T-cell (primary cell): ENCODE measurements at places on chromosomes 3 and 15.

DNA sequence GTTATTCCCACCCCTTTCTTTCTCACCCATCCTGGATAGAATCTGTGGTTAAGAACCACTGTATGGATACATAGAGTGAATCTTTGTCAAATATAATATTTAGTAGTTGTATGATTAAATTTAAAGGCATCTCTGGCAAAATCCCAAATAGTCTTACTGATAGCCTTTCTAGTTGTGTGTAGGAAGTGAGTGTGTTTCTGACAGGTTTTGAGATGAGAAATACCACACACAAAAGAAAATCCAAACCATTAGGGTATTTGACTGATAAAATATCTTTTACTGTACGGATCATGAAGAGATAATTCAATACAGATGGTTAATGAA is 44.7 kb upstream of the PLCL2 start:
- DNase-seq = no peak

DNA sequence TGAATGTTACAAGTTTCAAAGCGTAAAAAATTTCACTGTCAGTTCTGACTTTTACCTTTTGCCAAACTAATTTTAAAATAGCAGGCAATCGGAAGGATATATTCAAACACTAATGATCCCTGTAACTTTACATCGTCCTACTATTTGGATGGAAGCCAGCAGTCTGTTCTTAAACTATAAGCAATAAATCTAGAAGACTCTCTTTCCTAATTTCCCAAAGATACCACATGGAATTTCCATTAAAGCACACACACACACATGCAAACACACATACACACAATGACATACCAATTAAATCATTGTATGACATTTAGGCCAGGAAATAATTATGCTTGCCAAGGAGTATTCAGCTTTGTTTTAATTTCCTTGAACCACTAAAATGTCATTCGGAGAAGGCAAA is 32.0 kb downstream of the IL17RD start:
- no peak for DNase-seq

- DNase-seq = peak; percentile 65
These were observed at the start of gene CD96 for GRCh38 chr3:111541911-111542483. Gene CD96, plus strand, starts transcription at chr3:111542197. Its CDS starts 52 bp downstream, at chr3:111542249.

- DNase-seq = no peak
These were observed 166.7 kb downstream of the STT3B start for GRCh38 chr3:31699309-31699953.

DNA sequence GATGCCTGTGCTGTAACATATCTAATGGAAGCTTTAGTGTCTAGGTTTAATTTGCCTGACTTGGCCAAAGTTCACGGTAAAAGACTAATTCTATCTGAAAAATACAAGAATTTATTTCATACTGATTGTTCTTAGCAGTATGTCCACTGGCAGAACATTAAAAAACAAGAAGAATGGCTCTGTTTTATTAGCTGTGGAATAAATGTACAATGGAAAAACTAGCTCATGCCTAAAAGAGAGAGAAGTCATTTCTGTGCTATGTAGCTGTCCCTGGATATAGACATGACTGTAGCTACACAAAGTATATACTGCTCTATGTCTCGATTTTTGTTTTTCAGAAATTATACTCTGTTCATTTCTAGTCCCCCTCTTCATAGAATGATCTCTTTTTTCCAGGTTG is 13.9 kb upstream of the VGLL3 start:
- no peak for DNase-seq
